ENCODE measurements at places on chromosomes 5 and 9. TPM values are rescaled to one million over a fixed set of nuclear protein-coding genes. Genes with fewer than 3 reads are reported as not detected.

- DNase-seq = peak; percentile 67
- H3K4me1 ChIP-seq = peaks cover 14% of the 10 kb centered on the region
Measured at GRCh38 chr5:148805326-148806290, 20.8 kb upstream of the ADRB2 start.

DNA sequence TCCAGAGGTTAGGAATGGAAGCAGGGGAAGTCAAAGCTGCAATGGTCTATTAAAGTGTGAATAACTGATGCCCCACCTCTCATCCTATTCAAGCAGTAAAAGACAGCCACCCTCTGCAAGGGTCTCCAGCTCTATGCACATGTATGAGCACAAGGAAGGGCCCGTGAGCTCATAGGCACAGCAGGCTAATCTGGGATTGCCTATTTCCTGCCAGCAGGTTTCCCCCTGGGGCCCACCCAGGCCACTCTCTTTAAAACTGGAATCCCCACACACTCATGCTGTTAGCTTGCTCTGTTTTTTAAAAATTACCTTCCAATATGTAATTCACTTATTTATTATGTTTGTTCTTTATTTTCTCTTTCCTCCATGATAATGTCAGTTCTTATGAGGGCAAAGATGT, 48.7 kb upstream of the ZNF366 start:
- H3K4me1 ChIP-seq = peaks cover 21% of the 10 kb centered on the region
- H3K36me3 ChIP-seq = no peaks in the 10 kb centered on the region
- DNase-seq = no peak
- peak overlapping the region; percentile 8 for H3K27ac ChIP-seq
- H3K4me3 ChIP-seq = no peak overlapping the region

GRCh38 chr9:109064963-109065702, 51.8 kb upstream of the CTNNAL1 start:
- no peak for DNase-seq
- no peaks in the 10 kb centered on the region for H3K27me3 ChIP-seq
- peaks cover 18% of the 10 kb centered on the region for H3K4me1 ChIP-seq
- no peak overlapping the region for H3K4me3 ChIP-seq
- peaks cover 78% of the 10 kb centered on the region for H3K36me3 ChIP-seq

The GPR21 gene
- total RNA-seq = not detected

Measured in SJSA1 (cell line).